B cell (primary cell): ENCODE measurements at places on chromosomes 3 and 15. TPM values are rescaled to one million over a fixed set of nuclear protein-coding genes. Genes with fewer than 3 reads are reported as not detected.

DNA sequence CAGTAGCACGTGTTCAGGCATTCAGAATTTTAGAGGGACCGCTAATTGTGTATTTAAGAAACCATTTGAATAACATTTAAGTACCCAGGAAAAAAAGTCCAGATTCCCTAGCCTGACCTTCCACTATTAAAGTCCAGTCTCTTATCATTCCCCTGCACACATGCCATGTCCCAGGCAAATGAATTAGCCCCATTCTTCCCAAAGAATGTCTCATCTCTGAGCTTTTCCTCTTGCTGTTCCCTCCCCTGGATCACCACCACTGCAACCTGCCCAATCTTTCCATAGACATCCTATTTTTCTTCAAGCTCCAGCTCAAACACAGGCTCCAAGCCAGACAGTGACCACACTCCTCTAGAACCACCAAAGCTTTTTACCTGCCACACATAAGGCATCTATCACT is 25.9 kb downstream of the PLD1 start:
- no peak for DNase-seq

DNA sequence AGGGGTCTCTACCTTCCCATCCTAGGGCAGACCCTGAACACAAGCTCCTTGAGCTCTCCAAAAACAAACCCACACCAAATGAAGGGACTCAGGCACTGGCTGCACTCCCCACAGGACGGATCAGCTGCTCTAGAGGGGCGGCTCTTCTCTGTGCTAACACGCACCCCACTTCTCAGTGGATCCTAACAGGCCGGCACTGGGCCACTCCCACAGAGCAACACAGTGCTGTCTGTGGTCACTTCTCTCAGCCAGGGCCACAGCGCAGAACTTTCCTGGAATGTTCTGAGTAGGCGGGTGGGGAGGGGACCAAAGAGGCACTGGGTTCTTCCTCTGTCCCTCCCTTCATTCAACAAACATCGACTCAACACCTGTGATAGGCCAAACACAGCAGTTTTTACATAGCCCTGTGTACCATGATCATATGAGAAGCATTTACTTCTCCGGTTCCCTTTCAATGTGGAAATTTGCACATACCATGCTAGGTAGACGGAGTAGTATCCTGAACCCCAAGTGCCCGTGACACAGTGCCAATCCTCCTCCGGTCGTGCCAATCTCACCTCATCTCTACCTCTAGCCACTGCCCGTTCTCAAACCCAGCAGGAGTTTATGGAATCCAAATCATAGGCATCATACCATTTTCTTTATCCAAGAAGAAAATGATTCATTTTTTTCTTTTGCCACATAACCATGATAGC is 98.1 kb downstream of the LRIG1 start:
- no peak for DNase-seq

ZNF770 gene
- 45.8 and 49.3 TPM in 2 replicates for total RNA-seq

DNA sequence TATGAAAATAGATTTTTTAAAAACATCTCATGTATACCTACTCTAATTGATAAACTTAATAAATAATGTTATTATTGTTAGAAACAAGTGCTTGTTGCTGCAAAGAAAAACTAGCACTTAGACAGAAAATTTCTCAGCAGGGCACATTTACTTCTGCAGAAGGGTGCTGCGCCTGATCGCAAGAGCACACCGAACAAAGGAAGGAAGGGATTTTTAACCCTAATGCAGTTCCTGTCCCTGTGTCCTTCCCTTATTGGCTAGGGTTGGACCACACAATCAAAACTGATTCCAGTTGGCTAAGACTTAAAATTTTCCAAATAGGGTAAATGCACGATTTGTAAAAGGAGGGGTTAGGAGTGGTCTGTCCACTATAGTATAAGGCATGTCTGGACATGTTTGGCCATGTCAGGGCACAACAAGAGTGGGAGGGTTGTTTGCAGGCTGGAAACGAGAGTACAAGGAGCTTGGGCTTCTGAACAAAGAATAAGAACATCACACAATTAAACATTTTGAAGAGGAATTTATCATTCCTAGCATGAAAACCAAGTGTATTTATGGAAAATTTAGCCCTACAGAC is 4.7 kb downstream of the DTWD1 start:
- no peak for DNase-seq

TP63 gene
- 1.2 and 2.2 TPM in 2 replicates for total RNA-seq

HDC gene
- total RNA-seq: not detected in 2 replicates
